NCI-H1436 treated with DMSO at 0.1 percent for 48 hours (cell line): ENCODE measurements at places on chromosomes 2 and 18.
A peak's percentile ranks its signal among the peaks of the same experiment; 100 is the strongest.

DNA sequence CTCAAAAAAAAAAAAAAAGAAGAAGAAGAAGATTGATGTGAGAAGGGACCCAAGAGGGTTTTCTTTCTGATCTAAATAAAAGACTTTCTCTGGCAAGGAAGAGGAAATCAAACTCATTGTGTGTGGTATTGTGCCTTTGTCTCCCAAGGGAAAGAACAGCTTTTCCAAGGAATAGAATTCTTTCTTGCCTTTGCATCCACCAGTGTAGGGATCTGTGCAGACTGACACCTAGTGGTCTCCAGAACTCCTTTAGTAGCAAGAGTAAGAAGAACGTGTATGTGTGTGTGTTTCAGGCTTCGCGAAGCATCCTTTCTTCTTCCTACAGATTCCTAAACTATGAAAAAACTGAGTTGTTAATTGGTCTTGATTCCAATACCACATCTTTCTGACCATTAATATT lies 33.5 kb upstream of the CRIM1 start:
- no peak for DNase-seq

DNA sequence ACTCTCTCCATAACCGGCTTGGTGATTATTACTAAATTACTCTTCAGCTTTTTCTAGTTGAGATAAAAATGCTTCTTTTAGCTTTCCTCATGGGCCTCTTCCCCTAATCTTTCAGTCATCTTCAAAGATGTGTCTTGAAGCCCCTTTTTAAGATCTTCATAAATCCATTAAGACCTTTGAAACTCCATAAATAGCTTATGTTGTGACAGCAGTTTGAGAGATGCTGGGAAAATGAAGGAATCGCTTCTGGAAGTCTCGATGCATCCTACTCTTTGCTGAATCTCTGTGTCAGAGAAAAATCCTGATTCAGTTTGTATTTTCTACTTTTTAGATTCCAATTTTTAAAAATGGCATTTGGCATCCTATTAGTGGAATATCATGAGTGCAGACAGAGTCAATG lies 13.0 kb downstream of the SCYGR4 start:
- no peak for DNase-seq

DNA sequence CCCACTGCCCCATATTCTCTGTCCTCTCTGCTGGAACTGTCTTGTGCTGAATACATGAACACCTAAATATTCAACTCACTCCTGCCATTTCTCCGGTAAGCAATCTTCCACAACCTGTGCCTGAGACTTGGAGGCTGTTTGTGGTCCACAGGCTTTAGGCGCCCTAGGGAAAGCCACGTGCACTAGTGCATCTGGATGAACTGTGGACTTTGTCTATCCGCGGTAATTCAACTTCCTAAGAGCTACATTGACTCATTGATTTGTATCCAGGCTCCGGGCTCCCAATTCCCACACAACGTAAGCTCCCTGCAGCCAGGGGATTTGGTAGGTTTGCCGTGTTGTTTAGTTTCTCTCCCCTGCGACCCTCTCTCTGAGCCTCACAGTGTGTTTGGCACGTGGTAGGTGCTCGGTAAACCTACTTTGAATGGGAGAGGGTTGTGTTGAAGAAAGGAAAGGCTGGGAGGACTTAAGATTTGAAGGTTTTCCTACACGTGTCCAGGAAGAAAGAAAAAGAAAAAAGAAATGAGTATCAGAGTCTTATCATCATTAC lies 718.2 kb downstream of the DPP10 start:
- DNase-seq: no peak

GRCh38 chr2:6785493-6785892 lies 80.2 kb downstream of the CMPK2 start:
- DNase-seq: no peak

GRCh38 chr2:231370749-231371429 lies 24.6 kb upstream of the B3GNT7 start:
- no peak for DNase-seq

- no peak for DNase-seq
Observed at GRCh38 chr2:203238292-203238703, 520 bp upstream of the CYP20A1 start.

DNA sequence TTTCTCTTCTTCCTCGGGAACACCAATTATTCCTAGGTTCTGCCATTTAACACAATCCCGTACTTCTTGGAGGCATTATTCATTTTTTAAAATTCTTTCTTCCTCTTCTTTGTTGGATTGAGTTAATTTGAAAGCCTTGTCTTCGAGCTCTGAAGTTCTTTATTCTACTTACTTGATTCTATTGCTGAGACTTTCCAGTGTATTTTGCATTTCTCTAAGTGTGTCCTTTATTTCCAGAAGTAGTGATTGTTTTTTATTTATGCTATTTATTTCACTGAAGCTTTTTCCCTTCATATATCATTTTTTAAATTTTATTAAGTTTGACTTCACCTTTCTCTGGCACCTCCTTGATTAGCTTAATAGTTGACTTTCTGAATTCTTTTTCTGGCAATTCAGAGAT lies 13.6 kb upstream of the UPP2 start:
- DNase-seq: no peak

DNA sequence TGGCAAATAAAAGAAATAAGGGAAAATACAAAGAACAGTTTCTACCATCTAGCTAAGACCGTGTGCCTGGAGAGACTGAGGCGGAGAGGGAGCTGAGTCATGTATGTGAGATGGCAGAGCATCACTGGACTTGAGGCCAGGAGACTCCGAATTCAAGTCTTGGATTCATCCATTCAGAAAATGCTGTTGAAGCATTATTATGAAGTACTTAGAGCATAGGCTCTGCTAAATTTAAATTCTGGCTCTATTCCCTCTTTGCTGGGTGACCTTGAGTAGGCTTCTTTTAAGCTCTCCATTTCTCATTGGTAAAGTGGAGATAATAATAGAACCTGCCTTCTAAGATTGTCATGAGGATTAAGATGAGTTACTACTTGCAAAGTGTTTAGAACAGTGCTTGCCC lies 34.7 kb downstream of the NPHP1 start:
- no peak for DNase-seq

- DNase-seq: peak; percentile 65
Observed at GRCh38 chr2:51263951-51264350, 232.0 kb upstream of the NRXN1 start.

GRCh38 chr2:186855216-186855615 lies 6.2 kb upstream of the ZSWIM2 start:
- no peak for DNase-seq

DNA sequence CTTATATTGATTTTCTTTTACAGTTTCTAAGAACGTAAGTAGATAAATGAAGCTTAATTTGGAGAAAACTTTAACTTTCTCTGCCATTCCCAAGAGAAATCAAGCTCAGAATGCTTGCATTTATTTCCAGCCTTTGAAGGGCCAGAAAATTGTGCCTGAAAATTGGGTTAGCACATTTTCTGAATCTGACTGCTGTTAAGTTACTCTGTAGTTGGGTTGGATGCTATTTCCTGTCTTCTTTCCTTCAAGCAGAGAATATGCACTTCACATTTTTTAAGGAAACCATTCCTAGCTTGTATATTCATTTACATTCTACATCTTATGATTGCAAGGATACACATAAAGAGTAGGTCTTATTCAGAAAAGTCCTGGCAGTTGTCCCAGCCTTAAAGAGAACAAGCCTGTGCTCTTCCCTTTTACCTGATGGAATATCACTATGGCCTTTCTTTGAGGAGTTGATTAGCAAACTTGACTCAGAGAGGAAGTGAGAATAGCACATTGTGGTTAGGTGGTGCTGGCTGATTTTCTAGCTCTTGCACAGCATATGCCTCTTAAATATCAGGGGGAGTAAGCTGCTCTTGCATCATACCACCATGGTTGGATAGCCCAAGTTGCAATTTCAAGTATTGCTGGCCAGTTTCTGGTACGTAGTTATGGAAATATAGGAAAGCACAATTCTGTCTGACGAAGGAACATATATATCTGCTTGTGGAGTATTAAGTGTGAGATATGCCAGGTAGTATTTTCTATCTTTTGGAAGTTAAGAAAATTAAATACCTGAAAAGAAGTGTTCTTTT lies 133.7 kb downstream of the COMMD1 start:
- DNase-seq: no peak

GRCh38 chr18:65725251-65726050 lies 25.4 kb upstream of the CDH7 start:
- DNase-seq: peak; percentile 37

GRCh38 chr2:28951910-28952835 lies 28.9 kb upstream of the TOGARAM2 start:
- no peak for DNase-seq

- no peak for DNase-seq
Observed at GRCh38 chr2:182207049-182207746, 219.6 kb downstream of the PDE1A start.

- no peak for DNase-seq
Observed at GRCh38 chr2:176388861-176389260, 119.6 kb downstream of the MTX2 start.

DNA sequence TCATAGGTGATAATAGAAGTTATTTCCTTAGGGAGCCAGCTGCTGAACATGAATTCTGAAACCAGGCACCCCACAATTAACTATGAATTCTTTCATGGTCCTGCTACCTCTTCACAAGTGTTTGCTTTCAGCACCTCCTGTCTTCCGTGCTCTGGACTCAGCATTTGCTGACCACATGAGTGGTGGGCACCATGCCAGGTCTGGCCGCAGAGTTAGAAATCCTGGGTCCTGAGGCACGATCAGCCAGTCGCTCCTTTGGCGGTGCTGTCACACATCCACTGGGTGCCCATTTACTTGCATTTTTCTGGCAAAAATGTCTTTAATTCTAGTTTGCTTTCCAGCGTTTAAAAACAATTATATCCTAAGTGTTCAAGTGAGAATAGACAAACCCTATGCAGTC lies 196.4 kb upstream of the PXDN start:
- DNase-seq: no peak

GRCh38 chr2:15142069-15142689 lies 419.0 kb downstream of the NBAS start:
- DNase-seq: no peak
